ENCODE measurements at places on chromosomes 3 and 15.
A peak's percentile ranks its signal among the peaks of the same experiment; 100 is the strongest.

DNA sequence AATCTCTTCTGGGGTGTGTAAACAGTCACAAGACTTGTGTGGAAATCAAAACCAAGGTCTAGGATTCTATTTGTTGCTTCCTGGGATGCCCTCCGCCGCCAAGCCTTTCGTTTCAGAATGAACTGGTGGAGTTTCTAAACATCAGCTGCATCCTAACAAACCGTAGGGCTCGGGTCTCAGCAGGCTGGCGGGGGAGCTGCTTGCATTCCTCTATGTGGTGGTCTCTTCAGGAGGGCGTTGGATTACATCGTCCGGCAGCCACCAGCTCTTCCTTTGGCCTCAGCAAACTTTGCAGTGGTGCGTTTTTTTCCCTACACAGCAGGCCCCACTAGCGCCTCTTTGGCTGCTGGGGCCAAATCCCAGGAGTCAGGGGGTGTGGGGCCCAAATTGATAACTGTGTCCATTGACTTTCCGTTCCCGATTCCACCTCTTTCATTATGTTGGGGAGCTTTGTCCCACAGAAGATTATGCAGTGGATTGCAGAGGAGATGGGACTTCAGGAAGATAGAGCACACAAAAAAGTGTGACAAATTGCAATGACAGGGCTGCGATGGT is 390.0 kb upstream of the NR2F2 start:
- DNase-seq: no peak

DNA sequence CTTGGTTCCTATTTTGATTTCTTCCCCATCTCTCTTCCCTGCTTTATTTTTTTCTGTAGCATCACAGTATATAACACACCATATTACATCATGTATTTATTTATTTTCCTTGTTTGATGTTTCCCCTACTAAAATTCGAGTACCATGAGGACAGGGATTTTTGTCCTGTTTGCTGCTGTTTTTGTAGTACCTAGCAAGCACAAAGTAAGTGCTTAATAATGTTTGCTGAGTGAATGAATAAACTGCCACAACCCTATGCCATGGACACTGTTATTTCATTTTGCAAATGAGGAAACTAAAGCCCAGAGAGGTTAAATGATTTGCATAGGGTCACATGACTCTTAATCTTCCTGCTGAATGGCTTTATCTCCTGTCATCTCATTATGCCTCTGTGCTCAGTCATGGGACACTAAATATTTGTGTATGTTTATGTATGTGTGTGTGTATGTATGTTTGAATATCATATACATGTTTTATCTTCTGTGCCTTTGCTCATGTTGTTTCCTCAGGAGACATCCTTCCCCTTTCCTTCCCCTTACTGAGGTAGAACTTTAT is 26.1 kb upstream of the MGA start:
- no peak for DNase-seq

- no peak for DNase-seq
Observed at GRCh38 chr15:77503764-77504163, 83.1 kb downstream of the HMG20A start.

DNA sequence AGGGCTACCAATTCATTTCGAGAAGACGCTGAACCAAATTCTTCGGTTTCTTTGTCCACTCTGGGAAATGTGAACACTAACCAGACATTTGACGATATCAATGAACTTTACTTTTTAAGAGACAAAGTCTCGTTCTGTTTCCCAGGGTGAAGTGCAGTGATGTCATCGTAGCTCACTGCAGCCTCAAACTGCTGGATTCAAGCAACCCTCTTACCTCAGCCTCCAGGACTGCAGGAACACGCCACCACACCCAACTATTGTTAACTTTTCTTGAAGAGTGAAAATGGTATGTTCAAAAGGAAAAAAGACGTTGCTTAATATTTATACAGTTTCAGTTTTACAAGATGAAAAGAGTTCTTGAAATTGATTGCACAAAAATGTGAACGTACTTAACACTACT is 30.6 kb downstream of the MB21D2 start:
- peak; percentile 56 for DNase-seq

- no peak for DNase-seq
Observed at GRCh38 chr3:169062501-169062900, 601.0 kb downstream of the MECOM start.

GRCh38 chr3:51948016-51948580 is 5.9 kb downstream of the PARP3 start:
- no peak for DNase-seq

GRCh38 chr15:49715211-49715610 is 94.4 kb downstream of the DTWD1 start:
- no peak for DNase-seq

GRCh38 chr3:5188419-5189221 is 1.1 kb downstream of the EDEM1 start:
- peak; percentile 35 for DNase-seq

DNA sequence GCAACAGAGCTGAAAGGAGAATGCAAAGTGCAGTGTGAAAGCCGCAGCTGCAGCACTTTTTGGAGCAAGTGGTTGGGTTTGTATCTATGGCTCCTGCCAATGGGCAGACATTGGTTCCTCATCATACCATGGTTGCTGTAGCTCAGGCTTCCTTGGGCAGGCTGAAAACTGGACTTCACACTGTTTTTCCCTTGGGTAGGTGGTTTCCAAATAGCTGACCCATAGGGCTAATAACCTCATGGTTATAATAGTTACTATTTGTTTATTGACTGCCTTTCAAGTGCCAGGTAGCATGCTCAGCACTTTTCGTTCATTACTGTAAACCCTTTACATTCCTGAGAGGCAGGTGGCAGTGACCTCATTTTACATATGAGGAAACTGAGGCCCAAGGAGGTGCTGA is 4.5 kb downstream of the CGNL1 start:
- no peak for DNase-seq

DNA sequence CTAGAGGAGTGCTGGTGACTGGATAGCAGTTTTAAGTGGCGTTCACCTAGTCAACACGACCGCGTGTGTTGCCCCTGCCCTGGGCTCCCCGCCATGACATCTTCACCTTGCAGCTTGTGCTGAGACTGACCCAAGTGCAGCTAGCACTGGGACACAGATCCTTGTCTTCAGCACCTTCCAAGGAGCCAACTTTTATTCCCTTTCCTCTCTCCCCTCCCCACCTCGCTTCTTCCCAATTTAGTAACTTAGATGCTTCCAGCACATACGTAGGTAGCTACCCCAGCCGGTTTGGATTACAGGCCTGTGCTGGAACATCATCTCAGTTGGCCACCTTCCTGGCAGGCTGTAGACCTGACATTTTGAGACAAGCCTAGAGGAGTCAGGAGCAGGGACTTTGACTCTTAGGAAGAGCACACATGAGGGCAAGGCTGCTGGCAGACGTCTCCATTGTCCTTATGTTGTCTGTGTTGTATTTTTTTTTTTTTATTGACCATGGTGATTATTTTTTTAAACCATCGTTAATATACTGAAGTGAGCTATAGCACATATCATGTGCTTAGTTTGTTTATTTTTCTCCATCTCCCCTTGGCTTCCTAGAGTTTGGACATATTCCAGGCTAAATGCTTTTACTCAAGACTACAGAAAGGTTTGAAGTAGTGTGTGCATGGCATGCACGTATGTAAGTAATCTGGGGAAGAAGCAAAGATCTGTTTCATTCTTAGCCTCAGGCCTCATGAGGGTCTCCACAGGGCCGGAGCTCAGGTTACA is 61.1 kb downstream of the AAGAB start:
- DNase-seq: no peak

GRCh38 chr3:13674538-13675185 is 125.7 kb downstream of the FBLN2 start:
- no peak for DNase-seq

GRCh38 chr3:133884054-133884886 is 11.4 kb downstream of the RAB6B start:
- no peak for DNase-seq

- no peak for DNase-seq
Observed at GRCh38 chr15:58501006-58501405, 69.2 kb downstream of the LIPC start.

- no peak for DNase-seq
Observed at GRCh38 chr3:7305561-7305960, 444.6 kb downstream of the GRM7 start.

- peak; percentile 56 for DNase-seq
Observed at GRCh38 chr3:188185717-188186251, 31.8 kb downstream of the LPP start.

DNA sequence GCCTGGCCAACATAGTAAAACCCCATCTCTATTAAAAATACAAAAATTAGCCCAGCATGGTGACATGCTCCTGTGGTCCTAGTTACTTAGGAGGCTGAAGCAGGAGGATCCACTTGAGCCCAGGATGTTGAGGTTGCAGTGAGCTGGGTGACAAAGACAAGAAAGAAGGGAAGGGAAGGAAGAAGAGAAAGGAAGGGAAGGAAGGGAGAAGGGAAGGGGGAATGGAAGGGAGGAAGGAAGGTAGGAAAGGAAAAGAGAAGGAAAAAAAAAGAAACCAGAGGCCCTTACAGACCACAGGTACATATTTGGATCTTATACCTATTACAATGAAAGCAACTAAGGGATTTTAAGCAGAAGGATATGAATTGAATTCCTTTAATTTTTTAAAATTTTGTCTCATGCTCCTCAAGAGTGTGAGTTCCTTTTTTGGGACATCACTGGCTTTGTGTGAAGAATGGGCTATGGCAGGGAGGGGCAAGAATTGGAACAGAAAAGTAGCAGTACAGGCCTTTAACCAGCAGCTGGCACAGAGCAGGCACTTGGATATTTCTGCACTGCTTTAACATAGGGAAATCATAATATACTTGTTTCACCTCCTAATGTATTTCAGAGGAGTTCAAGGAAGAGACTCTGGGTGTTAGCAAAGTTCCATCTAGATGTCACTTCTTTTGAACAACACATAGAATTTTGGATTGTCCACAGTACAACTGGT is 7.9 kb downstream of the RAB27A start:
- no peak for DNase-seq

DNA sequence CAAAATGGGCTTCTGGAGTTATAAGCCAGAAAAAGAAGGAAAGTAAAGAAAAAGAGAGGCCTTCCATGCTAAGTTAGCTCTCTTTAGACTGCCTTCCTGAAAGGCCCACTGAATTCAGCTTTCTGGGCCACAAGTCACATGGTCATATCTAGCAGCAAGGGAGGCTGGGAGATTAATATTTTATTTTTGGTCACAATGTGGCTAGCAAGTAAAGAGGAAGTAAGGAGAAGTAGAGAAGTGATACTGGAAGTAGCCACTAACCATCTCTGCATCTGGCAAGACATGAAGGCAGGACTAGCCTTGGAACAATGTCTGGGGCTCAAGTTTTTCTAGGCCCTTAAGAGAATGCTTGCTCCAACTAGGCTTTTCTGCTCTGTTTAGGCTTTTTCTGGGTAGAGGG is 81.8 kb upstream of the UBE2E1 start:
- DNase-seq: no peak

- DNase-seq: no peak
Observed at GRCh38 chr15:74762791-74763150, 14.1 kb downstream of the CYP1A2 start.

GRCh38 chr3:175486255-175486654 is 627.1 kb downstream of the NAALADL2 start:
- no peak for DNase-seq

DNA sequence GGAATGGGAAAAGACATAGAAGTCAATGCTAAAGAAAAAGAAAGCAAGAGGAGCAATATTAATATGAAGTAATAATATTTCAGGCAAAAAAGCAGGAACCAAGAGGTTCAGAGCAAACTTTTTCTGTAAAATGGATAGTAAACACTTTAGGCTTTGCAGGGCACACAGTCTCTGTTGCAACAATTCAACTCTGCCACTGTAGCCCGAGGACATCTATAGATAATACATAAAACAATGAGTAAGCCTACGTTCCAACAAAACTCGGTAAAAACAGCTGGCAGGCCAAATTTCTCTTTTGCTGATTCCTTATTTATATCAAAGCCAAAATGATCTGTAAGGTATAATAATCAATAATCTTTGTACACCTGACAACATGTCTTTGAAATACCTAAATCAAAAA is 56.8 kb downstream of the SMAD6 start:
- DNase-seq: no peak

DNA sequence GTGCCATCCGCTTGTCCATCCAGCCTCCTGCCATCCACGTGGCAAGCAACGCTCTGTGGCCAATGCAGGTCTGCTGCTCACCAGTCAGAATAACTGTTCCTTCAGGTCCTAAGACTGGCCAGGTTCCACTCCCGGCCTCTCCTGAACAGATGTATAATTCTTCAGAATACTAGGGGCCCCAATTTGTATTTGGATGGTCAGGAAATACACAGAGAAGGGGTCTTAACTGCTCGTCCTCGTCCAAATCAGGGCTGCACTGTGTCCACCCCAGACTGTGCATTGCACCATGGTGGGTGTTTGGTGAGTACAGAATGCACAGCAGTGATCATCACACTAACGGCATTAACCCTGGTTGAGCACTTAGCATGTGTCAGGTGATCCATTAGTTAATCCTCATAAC is 46.0 kb downstream of the MINAR1 start:
- no peak for DNase-seq

GRCh38 chr3:149620291-149621020 is 37.4 kb downstream of the WWTR1 start:
- peak; percentile 89 for DNase-seq

GRCh38 chr15:100932676-100933348 is 13.7 kb downstream of the LRRK1 start:
- DNase-seq: no peak

- DNase-seq: no peak
Observed at GRCh38 chr15:67021455-67021854, 43.9 kb upstream of the SMAD3 start.

- DNase-seq: no peak
Observed at GRCh38 chr3:86702381-86702958, 288.5 kb downstream of the VGLL3 start.

DNA sequence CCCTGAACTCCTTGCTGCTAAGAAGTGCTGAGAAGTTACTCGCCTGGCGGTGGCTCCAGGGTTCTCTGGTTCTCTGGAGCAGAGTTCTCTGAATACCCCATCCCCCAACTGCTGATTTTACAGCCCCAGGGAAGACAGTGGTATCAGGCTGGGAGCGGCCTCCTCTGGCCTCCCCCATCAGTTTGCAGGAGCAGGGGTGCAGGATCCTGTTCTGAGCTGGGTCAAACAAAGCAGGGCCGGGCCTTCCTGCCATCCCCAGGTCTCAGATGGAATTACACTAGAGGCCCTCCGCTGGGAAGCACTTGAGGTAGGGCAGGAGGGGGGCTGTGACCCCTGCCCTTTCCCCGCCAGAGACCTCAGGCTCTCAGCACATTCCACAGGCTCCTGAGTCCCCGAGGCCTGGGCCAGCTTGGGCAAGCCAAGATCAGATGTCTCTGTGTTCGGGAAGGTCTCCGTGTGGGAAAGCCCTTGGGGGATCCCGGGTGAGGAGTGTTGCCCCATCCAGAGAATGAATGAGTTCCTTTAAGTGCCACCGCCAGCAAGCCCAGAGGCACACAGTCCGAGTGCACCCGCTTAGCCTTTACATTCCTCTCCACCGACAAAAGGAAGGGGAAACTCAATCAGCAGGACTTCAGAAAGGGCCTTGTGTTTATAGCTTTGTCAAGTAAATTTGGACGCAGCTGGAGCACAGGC is 149.9 kb downstream of the LRRK1 start:
- peak; percentile 29 for DNase-seq

- peak; percentile 14 for DNase-seq
Observed at GRCh38 chr15:88954431-88955277, 41.5 kb upstream of the MFGE8 start.

GRCh38 chr15:62929000-62929357 is 113.6 kb upstream of the TPM1 start:
- DNase-seq: peak; percentile 97

GRCh38 chr3:13785853-13786436 is 93.9 kb downstream of the WNT7A start:
- no peak for DNase-seq

Measured in fibroblast of lung (primary cell).